ENCODE measurements at places on chromosomes 12 and 14.

GRCh38 chr14:95286645-95287044 is 33.1 kb downstream of the CLMN start:
- no peak for DNase-seq

- no peak for DNase-seq
Observed at GRCh38 chr14:96739200-96739910, 57.8 kb upstream of the VRK1 start.

DNA sequence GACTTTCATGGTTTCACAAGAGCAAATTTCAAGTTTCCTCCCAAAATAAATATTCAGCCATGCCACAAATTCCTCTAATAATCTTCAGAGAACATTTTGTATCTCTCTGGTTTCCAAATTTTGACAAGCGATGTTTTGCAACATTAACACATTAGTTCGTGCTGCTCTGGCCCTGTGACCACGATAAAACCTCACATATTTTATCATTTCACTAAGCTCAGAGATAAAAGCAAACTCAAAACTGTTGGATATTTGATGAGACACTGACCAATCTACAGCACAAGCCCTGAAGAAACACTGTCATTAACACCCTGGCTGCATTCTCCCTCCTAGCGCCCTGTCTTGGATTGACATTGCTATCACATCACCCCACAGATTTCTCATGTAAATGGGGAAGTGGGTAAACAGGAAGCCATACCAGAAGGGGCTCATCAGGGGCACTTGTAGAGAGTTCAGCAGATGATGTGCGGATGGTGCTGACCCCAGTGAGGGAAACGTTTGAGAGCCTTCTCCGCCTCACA is 264.3 kb downstream of the PRKD1 start:
- no peak for DNase-seq

GRCh38 chr12:45557016-45557415 is 172.5 kb upstream of the ARID2 start:
- no peak for DNase-seq

- no peak for DNase-seq
Observed at GRCh38 chr12:25553098-25553497, at the start of gene LMNTD1. TSS of gene LMNTD1 (minus strand) at chr12:25553283. CDS start at chr12:25552959, 324 bp downstream.

- no peak for DNase-seq
Observed at GRCh38 chr14:80364274-80364673, 153.0 kb upstream of the DIO2 start.

- no peak for DNase-seq
Observed at GRCh38 chr12:59196989-59197388, 276.7 kb upstream of the LRIG3 start.

DNA sequence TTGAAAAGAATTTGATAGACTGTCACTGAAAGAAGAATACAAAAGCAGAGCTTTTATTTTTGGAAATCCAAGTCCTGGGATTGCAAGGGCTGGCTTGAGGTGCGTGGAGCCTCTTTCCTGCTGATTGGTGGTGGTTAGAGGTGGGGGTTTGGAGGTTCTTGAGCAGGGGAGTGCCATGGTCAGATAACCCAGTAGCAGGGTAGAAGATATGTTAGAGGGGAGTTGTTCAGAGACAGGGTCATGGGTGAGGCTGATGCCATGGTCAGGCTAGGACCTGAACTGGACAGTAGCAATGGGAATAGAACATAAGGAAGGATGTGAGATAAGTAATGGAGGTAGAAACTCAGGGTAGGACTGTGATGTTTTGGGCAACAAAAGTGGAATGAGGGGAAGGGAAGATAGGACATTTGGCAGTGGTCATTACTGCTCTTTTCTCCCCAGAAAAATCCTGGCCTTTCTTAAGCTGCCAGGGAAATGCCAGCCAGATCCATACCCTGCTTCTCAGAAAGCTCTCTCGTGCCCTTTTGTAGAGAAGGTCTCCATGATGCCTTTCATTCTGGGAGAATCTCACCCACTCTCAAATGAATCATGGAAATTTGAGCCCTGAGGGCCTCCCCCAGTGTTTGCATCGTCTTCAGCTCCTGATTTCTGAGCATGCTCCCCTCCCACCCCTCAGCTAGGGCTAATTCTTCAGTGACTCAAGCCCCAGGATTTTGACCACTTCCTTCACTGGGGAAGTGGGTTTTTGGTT is 9.5 kb downstream of the EMP1 start:
- peak; percentile 96 for DNase-seq

GRCh38 chr14:23729720-23730387 is 93.7 kb downstream of the DHRS2 start:
- DNase-seq = no peak

GRCh38 chr12:45648070-45648469 is 81.4 kb upstream of the ARID2 start:
- DNase-seq = no peak

GRCh38 chr12:28223025-28223554 is 32.8 kb downstream of the CCDC91 start:
- no peak for DNase-seq

DNA sequence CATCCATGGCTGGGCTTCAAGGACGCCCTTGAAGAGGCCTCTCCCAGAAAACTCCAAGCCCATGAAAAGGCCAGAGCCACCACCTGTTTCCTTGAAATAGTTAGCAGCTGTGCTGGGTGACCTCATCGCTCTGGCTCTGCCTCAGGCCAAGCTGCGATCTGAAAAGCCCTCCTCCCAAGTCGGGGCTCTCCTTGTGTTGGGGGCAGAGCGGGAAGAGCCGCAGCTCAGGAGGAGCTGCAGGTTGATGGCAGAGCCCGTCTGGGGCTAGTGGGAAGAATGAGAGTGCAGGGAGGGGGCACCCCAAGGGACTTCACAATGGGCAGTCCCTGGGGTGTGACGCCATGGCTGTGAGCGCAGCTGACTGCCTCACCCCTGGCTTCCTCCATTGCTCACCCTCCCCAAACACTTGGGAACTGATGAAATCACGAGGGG is 50.0 kb upstream of the STON2 start:
- DNase-seq = no peak

DNA sequence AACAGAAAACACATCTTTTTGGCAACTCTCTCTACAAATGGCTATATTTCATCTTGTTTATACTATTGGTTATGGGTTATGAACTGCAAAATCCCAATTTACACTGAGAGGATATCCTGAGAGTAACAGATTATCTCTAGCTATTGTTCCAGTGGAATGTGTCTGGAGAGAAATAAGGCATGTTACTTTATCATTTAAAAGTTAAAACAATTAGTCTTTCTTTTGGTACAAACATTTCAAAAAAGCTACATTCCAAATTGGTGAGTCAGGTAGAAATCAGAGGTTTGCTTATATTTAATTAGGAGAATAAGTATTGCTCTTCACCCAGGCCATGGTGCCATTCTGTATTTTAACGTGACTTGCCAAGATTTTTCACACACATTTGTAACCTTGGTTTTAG is 411.6 kb downstream of the CCER1 start:
- DNase-seq = no peak

- DNase-seq = no peak
Observed at GRCh38 chr12:46395388-46395787, 22.8 kb upstream of the SLC38A2 start.

- DNase-seq = peak; percentile 78
Observed at GRCh38 chr14:96246539-96246847, 9.5 kb upstream of the BDKRB1 start.

- no peak for DNase-seq
Observed at GRCh38 chr12:22046968-22047390, 961 bp downstream of the CMAS start.

DNA sequence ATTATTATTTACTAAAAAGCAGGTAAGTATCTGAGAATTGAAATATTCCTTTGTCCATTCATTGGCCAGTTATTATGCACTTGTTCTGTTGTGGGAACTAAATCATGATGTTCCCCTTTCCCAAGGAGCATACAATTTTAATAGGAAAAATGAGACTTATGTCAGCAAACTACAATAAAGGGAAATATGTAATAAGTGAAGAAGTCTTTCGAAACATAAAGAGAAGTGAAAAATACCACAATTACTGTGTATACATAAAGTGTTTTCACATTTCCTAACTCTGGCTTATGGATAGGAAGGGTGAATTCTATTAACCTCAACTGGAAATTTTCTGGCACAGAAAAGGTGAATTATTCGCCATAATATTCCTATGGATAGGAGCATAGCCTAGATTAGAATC is 78.4 kb upstream of the DNM1L start:
- no peak for DNase-seq

DNA sequence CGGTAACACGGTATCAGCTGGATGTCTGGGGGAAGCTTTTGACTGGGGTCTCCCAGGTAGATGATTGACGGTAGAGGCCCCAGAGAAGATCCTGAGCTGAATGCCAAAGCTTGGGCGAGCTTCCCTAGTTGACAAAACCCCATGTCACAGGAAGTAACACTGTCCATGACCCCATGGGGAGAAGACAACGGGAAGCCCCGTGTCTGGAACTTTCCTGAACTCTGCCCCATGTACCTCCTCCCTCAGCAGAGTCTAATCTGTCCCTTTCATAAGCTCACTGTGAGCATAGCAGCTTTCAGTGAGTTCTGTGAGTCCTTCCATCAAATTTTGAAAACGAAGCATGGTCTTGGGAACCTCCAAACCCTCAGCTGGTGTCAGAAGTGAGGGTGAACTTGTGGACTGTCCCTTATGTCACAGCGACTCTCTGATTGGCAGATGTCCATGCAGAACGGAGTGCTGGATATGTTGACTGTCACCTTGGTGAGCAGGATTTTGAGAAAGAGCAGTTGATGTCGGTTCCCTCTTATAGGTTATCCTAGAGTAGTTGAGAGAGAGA is 29.7 kb upstream of the BEGAIN start:
- DNase-seq = no peak

DNA sequence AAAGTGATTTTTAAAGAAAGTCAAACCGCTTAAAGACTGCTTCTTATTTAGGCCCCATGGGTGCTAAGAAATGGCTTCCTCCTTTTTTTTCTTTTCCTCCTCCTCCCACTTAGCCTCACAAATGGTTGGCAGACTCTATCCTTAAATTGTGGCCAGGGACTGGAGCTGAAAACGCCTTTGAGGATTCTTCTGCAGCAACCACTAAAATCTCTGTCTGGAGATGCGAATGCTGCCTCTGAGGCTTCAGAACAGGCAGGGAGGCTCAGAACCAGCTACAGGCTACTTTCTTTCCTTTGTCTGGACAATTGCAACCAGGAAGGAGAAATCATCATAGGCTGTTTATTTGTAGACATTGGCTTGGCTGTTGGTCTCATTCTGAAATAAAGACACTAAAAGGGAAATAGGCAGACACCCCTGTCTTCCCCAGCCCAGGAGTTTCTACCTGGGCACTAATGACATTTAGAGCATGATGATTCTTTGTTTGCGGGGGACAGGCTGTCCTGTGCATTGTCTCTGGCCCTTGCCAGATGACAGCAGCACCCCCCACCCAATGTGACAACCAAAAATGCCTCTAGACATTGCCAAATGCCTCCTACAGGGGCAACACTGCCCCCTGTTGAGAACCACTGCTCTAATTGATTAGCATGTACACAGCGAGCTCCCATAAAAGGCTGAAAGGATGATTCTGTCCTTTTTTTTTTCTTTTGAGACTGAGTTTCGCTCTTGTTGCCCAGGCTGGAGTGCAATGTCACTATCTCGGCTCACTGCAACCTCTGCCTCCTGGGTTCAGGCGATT is 50.3 kb downstream of the MAP1LC3B2 start:
- DNase-seq = no peak

- DNase-seq = peak; percentile 8
Observed at GRCh38 chr12:44000309-44000952, 164.6 kb downstream of the TMEM117 start.

DNA sequence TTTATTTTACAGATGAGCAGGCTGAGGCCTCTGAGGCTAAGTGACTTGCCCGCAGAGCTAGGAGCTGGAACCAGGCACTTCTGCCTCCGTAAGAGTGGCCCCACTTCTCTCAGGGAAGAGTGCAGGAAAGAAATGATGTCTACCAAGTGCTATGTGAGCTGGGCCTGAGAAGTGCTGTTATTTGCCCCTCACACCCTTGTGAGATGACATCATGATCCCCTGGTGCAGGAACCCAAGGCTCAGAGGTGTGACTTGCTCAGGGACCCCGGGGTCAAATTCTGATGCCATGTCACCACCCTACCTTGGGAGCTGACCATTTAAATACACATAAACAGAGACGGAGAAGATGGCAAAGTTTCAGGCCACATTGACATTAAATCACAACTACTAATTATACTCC is 63.7 kb upstream of the DDX11 start:
- no peak for DNase-seq

- no peak for DNase-seq
Observed at GRCh38 chr14:101824339-101824727, 62.8 kb downstream of the PPP2R5C start.

GRCh38 chr12:89481213-89481914 is 43.2 kb downstream of the GALNT4 start:
- DNase-seq = no peak

GRCh38 chr12:13258717-13259119 is 62.2 kb downstream of the EMP1 start:
- DNase-seq = no peak

GRCh38 chr14:105335735-105336476 is 21.4 kb downstream of the PACS2 start:
- no peak for DNase-seq

DNA sequence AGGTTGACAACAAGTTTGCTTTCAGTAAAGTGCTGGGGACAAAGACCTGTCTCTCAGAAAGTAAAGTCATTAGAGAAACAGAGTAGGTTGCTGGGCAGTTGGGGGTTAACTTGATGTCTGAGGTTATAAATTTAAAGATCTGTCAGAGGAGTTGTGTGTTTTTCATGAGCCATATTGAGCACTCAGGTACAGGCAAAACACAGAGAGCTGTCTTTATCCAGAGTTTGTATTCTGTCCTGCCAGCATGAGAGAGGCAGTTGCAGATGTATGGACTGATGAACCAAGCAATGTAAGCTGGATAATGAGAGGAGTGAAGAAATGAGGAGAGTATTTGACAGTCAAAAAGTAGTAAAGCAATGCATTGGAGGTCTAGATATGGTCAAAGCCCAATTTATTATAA is 156.7 kb downstream of the SLC41A2 start:
- no peak for DNase-seq

DNA sequence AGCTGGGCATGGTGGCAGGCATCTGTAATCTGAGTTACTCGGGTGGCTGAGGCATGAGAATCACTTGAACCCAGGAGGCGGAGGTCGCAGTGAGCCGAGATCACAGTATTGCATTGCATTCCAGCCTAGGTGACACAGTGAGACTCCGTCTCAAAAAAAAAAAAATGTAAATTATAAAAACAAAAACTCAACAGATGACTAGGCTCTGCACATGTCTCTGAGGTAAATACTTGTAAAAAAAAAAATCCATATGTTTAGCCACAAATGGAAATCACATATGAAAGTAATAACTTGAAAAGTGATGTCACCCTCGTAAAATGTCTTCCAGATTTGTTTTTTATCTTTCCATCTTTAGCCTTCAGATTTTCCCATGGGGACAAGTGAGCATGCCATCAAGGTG is 85.0 kb downstream of the KICS2 start:
- DNase-seq = peak; percentile 52

DNA sequence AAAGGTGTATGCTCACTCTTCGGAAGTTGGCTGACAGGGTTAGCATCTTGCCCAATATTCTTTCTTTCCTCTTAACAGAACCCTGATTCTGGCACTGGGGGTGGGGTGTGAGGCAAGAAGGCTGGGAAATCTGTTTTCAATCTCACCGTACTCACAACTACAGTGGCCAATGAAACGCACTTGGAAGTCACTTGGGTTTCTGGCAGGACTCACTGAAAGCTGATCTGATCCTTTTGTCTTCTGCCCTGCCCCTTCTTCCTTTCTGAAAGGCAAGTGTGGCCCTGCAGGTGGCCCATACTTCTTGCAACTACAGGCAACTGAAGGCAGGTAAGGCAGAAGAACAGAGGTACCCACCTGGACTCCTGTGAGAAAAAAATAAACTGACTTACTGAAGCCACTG is 106.9 kb downstream of the STXBP6 start:
- peak; percentile 46 for DNase-seq
